ENCODE measurements at places on chromosomes 6 and 20.

GRCh38 chr6:118317581-118318563 is 230.2 kb upstream of the PLN start:
- no peak for DNase-seq

- DNase-seq = no peak
These were observed 45.8 kb downstream of the SNX9 start for GRCh38 chr6:157868835-157869234.

- no peak for DNase-seq
These were observed 105.2 kb upstream of the CARMIL1 start for GRCh38 chr6:25173951-25174474.

DNA sequence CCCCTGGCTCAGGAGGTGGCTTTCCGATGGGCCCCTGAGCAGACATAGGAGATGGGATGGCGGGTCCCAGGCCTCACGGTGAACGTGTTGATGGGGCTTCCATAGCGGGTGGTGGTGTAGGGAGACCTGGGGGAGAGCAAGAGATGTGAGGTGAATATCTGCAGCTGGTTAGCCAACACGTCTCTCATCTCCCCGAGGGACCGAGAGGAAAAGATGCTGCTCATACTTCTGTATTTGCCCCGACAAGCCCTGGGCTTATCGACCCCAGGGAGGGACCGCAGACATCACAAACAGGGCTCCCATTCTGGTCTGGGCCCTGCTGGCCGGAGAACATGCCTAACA is 38.7 kb downstream of the C6orf132 start:
- no peak for DNase-seq

GRCh38 chr20:53794529-53795115 is 201.0 kb upstream of the ZNF217 start:
- no peak for DNase-seq
